Heart right ventricle (tissue), 16 donors: ENCODE measurements at places on chromosomes 6 and 20. TPM values are rescaled to one million over a fixed set of nuclear protein-coding genes. Genes with fewer than 3 reads are reported as not detected.

The DLL1 gene
- total RNA-seq, result 22.0 TPM

DNA sequence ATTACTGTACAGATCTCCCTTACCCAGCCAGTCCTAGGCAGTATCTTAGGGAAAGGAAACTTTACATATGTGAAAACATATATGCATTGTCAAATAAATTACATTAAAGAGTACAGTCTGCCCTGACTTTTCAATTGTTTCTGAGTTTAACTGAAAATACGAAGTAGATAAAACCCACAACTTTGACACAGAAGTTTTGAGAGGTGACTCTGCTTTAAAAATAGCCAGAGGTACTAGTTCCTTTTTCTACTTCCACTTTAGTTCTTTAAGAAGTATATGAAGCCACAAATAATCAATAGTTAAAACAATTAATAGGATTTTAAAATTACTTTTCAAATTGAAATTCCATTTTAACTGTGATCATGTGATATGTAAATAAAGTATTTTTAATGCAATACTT is 62.9 kb downstream of the BMP5 start:
- no peak for DNase-seq

- DNase-seq, result no peak
Measured at GRCh38 chr6:106470316-106470715, 109.8 kb downstream of the CRYBG1 start.

DNA sequence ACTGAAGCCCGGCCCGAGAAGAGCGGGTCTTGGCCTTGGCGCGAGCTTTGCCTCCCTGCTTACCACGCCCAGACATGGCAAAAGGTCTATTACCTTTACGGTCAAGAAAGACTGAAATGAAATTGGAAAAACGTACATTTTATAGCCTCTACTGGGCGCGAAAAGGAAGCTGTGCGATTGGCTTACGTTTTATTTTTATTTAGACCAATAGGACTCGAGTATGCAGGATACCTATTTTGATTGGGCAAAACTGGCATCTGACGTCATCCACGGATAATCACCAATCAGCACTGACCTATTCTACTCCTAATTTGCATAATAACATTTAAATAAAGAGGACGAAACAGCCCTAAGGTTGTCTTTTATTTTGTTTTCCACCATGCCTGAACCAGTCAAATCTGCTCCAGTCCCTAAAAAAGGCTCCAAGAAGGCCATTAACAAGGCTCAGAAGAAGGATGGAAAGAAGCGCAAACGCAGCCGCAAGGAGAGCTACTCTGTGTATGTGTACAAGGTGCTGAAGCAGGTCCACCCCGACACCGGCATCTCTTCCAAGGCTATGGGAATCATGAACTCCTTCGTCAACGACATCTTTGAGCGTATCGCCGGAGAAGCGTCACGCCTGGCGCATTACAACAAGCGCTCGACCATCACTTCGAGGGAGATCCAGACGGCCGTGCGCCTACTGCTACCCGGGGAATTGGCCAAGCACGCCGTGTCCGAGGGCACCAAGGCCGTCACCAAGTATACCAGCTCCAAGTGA is 97.4 kb downstream of the OR2B2 start:
- no peak for DNase-seq

DNA sequence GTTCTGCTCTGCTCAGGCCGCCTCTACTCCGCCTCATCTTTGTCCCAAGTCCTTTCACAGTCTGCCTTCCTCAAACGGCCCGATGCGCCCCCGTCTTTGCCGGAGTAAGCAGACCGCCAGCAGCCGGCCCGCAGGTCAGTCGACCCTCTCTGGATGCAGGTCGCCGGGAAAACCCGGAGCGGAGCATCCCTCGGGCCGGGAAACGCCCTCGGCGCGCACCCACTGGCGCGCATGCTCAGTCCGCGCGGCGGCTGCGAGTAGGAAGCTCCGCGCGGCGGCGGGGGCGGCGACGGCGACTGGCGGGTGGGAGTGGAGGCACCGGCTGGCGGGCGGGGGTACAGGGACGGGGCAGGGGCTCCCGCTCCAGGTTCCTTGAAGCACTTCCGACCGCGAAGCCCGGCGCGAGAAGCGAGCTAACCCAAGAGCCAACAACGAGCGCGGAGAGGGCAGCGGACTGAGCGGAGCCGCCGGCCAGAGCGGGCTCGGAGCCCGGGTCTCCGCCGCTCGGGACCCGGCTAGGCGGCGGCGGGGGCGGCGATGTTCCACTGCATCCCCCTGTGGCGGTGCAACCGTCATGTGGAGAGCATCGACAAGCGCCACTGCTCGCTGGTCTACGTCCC is at the start of gene LRRC1:
TSS of gene LRRC1 (plus strand) at position 286 of the 620 bp plus-strand sequence. CDS start at position 538, 252 bp downstream.
- DNase-seq, result peak; percentile 93

GRCh38 chr20:37282556-37282955 is 6.9 kb upstream of the MANBAL start:
- no peak for DNase-seq

DNA sequence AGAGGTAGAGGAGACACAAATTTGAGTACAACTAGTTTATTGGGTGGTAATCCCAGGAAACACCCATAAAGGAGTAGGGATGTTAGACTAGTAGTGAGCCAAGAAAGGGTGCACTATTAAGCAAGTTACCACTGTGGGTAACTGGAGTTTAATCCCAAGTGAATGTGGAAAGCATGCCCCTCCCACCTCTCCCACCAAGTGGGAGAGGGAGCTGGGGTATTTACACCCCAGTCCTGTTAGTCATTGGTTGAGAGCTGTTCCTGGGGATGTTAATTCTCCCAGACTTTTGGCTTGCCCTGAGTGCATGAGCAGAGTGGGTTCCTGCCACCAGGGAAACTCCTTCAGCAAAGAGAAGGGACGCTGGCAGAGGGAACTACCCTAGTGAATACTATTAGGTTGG is 49.2 kb upstream of the ZFP64 start:
- DNase-seq, result no peak

- DNase-seq, result no peak
Measured at GRCh38 chr20:61347443-61347842, 95.4 kb downstream of the CDH4 start.

The MYH7B gene
- 231 TPM for total RNA-seq

The SALL4 gene
- total RNA-seq, result not detected

DNA sequence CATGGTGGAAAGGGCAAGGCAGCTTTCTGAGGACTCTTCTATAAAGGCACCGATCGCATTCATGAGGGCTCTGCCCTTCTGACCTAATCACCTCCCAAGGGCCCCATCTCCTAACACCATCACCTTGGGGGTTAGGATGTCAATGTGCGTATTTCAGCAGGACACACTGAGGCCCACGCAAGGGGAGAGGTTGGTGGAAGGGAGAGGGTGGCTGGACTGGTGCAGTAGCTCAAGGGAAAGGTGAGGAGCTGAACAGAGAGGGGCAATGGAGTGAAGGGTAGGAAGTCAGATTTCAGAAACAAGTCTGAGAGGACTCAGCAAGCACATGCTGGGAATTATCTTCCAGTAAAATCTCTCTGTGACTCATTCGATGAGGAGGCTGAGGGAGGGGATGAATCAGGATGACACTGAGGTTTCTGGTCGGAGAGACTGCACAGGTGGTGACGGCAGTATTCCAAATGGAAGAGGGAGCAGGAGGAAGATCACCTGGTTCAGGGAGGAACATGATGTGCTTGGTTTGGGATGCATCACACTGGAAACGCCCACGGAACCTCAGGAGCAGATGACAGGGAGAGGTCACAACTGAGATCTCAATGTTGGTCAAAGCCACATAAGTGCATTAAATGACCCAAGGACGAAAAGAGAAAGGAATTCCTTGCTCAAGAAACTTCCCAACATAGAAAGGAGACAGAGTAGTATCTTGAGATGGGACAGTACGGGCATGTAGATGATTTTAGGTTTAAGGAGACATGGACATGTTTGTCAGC is 67.1 kb downstream of the TFAP2A start:
- no peak for DNase-seq

GRCh38 chr6:169172456-169172855 is 81.2 kb downstream of the THBS2 start:
- no peak for DNase-seq

The BPIFB4 gene
- total RNA-seq, result not detected

The C20orf144 gene
- total RNA-seq, result not detected

GRCh38 chr6:71510856-71511255 is 222.2 kb downstream of the OGFRL1 start:
- DNase-seq, result no peak

GRCh38 chr6:160077526-160077925 is 44.1 kb upstream of the SLC22A1 start:
- no peak for DNase-seq

The ACAT2 gene
- 3.4 TPM for total RNA-seq

DNA sequence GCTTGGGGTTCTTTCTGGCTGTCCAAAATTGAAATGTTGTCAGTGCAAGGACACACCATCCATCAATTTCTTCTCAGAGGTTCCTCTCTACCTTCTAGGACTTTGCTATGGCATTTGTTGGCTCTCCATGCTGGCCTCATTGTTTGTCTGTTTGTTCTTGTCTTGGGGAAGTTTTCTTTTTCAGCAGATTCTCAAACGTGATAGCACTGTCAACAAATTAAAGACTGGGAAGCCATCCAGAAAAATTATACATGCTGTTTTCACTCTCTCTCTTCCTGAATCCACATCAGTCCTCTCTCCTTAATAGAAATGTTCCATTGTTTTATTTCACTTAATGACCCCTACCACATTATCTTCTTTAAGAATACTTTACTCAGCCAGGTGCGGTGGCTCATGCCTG is 130.4 kb downstream of the PCSK2 start:
- DNase-seq, result no peak

The OLIG3 gene
- not detected for total RNA-seq

GRCh38 chr6:137811916-137812553 is 55.0 kb upstream of the TNFAIP3 start:
- DNase-seq, result no peak
